Aorta (tissue), 5 donors: ENCODE measurements at places on chromosomes 7 and 10. TPM values are rescaled to one million over a fixed set of nuclear protein-coding genes. Genes with fewer than 3 reads are reported as not detected.

DNA sequence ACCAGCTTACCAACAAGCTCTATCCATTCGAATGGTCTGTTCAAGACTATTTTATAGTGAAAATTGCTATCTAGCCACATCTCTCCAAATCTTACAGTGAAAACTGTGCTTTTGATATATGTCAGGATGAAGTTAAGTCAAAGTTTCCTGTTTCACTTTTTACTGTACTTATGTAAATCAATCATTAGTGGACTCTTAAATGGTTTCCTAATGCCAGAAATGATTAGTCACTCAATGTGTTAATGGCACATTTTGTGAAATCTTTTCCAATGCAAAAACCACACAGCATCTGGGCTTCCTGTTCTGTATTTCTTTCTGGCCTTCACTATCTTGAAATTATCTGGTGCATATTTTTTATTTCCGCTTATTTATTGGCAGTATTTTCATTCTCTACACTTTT lies 87.3 kb upstream of the STEAP1B start:
- H3K27me3 ChIP-seq, result no peaks in the 10 kb centered on the region
- no peaks in the 10 kb centered on the region for H3K36me3 ChIP-seq
- no peak for DNase-seq
- H3K27ac ChIP-seq, result no peak overlapping the region
- H3K4me3 ChIP-seq, result no peak overlapping the region
- H3K4me1 ChIP-seq, result peaks cover 4% of the 10 kb centered on the region

Gene ZNF316
- total RNA-seq, result 24.2 TPM

Gene EVX1
- total RNA-seq, result not detected

Gene NPSR1
- total RNA-seq, result not detected

DNA sequence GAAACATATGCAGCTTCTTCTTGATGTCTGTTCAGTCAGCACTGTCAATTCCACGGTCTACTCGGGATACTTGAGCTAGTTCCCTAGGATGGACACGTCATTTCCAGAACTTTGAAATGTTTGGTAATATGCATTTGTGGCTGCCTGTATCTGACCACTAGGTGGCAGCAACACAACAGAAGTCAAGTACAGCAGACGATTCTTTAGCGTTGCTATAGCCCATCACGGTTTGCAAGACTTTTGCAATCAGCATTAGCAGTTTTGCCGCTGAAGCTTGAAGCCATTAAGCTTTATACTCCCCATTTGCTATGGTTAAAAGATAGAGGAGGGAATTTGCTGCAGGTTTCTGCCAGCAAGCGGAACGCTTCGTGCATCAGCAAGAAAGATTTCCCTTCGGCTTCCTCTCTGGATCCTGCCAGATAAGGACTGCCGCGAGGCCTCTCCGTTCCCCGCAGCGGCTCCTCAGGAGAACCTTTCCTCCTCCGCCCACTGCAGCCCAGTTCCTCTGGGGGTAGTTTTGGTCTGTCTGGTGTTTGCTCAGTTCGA lies 63.5 kb downstream of the ABCC2 start:
- DNase-seq, result no peak
- no peak overlapping the region for H3K4me3 ChIP-seq
- H3K4me1 ChIP-seq, result no peaks in the 10 kb centered on the region

GRCh38 chr7:67619175-67619574 lies 622.5 kb downstream of the TYW1 start:
- no peak overlapping the region for H3K27ac ChIP-seq
- H3K4me1 ChIP-seq, result no peaks in the 10 kb centered on the region
- H3K4me3 ChIP-seq, result no peak overlapping the region
- no peak for DNase-seq
